Activated CD4-positive, CD25-positive, alpha-beta regulatory T cell treated with anti-CD3 and anti-CD28 coated beads, Interleukin-2, amount 50 U/mL, for 16 hours (primary cell): ENCODE measurements at places on chromosomes 11 and 22.

DNA sequence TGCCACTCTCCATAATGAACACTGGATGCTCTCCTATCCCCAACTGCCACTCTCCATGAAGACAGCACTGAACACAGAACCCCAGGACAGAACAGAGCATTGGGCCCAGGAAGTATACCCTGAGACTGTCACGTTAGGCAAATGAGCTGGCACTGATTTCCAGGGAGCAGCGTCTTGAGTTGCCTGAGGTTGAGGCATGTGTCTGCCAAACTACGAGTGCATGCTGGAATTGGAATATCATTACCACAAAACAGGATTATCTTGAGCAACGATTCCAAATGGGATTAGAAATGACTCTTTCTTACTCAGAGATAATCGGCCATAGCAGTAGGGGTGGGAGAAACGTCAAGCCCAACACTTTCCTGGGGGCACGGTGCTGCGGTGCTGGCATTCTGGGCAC is 39.9 kb downstream of the CLPB start:
- DNase-seq: no peak

DNA sequence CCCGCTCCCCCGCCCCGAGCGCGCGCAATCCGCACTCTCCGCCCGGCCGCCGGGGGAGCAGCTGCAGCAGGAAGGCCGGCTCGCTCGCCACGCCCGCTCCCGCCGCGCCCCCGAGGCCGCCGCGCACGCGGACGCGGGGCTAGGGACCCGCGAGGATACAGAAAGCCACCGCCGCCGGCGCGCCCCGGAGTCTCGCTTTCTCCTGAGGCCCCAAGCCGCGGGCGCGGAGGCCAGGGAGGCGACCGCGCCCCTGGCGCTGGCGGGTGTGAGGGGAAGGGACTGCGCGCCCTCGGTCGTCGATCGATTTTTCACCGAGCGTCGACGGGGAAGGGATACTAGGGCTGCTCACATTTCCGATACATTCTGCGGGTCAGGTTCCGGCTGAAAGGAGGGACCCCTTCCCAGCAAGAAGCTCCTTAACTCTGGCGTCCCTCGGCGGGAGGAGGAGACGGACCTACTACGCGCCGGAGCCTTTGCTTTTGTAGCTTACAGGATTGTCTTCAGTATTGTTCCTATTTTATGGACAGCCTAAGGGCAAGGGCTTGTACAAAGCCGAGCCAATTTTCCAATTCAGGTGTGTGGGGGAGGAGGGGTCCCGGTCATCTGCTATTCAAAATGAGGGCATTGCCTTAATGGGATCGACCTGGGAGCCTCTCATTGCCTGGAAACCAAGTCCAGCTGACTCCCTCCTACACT is 416 bp upstream of the GAB2 start:
- DNase-seq: peak; percentile 48

GRCh38 chr22:38866024-38866398 is 6.0 kb downstream of the CBX6 start:
- DNase-seq: no peak

GRCh38 chr11:6307876-6308275 is 12.4 kb downstream of the CAVIN3 start:
- DNase-seq: no peak

- no peak for DNase-seq
These were observed 18.1 kb downstream of the OR5AS1 start for GRCh38 chr11:56045538-56045937.

DNA sequence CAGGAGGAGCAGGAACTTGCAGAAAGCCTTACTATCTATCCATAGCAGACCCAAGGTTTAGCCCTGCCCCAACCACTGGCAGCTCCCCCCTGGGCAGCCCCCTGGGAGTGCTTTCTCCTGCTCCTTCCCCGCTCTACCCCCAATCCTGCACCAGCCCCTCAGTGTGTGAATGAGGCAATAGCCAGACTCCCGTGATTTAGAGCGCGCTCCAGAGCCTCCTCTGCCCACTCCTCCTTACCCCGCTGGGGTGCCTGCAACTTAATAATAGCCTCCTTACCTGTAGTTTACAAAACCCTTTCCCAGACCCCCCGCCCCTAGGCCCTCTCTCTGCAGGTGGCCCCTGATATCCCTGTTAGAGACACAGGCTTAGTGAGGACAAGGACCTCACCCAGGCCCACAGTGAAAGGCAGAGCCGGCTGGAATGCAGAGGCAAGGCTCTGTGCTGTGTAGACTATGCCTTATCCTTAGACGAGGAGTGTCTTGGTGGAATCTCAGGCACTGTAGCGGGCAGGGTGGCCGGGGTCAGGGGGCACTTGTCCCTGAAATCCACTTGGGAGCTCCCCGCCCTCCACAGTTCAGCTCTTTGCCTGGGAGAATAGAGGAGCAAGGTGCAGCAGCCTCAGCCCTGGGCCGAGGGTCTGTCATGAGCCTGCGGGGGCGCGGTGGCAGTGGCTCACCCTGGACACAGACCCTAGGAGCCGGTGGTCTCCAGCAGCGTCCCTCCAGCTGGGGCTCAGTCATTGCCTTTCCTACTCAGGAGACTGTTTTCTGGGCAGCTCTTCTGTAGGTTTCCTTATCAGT is 4.3 kb upstream of the CARNS1 start:
- no peak for DNase-seq

GRCh38 chr22:44930016-44930710 is 79.6 kb downstream of the PHF21B start:
- DNase-seq: no peak

DNA sequence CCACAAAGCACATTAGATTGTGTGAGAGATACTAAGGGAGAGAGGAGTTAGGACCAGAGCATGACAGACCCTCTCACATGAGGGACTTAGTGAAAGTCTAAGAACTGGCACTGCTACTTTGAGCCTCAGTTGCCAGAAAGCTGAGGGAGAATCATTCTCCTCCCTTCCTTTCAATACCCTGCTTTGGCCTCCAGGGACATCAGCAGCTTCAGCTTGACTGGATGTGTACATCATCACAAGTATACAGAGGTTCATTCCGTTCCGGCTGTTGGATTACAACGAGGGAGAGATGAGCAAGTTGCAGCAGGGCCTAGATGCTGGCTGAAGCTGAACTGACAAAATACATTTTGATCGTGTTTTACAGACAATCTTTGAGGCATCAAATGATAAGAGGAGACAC is 15.7 kb upstream of the ANO5 start:
- DNase-seq: no peak

- no peak for DNase-seq
These were observed 108.4 kb downstream of the BLID start for GRCh38 chr11:122007601-122008071.

DNA sequence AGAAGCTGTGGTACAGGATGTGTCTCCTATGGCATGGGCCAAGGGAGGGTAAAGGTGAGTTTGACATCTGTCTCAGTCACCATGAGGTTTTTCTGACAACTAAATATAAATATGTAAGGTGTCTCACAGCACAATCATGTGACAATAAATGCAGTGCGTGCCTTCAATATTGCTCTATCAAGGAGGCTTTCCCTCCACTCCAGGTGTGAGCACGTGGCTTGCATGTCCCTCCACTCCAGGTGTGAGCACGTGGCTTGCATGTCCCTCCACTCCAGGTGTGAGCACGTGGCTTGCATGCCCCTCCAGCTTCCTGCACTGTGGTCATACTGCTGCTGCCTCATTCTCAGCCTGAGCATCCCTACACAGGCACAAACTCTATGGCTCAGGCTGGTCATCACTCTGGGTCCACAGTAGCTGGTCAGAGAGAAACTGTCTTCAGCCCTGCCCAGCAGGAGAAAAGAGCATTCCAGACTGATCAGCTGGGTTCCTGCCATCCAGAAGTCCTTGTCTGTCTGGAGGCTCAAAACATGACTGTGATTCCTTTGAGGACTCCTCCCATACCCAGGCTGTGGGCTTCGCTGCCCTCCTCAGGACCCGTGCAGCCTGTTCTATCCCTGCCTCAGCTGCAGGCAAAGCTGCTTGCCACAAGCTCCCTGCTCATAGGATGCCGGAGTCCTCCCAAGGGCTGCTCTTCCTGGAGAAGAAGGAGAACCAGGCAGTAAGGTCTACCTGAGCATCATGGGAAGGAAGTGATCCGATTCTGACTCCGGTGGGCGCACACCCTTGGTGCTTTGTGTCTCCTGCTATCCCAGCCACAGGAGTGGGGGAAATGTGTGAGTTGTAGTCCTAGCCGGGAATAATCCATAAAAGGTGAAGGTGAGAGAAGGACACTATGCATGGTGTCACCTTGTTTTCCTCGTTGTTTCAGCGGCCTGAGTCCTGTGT is 33.4 kb upstream of the VPREB1 start:
- no peak for DNase-seq

DNA sequence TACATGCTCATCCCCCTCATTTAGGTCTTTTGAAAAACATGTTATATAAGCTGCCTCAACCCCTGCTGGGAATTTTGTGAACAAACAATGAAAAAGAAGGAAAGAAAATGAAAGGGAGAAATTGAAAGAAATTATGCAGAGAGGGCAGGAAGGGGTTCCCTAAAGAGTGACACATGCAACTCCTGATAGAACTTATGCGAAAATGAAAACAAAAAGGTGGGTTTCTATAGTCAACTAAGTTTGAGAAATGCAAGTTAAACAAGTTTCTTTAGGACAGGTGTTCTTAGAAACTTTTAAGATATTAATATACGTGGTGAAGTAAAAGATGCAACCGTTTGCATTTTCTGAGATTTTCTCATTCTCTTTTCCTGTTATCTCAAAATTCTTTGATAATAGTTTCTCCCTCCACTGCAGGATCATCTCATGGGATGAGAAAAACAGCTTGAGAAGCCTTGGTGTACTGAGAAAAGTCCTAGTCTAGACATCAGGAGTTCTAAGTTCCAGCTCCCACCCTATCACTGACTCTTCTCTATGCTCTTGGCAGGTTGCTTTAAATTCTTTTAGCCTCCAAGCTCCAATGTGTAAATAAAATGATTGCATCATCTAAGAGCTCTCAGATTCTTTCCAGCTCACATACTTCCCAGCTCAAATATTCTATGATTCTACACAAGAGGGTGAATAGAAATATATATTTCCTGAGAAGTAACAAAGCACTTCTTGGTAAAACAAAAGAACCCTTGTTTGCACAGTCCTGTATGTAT is 109.2 kb downstream of the FAM76B start:
- no peak for DNase-seq

- no peak for DNase-seq
These were observed 6.0 kb upstream of the CARD10 start for GRCh38 chr22:37525073-37525745.

DNA sequence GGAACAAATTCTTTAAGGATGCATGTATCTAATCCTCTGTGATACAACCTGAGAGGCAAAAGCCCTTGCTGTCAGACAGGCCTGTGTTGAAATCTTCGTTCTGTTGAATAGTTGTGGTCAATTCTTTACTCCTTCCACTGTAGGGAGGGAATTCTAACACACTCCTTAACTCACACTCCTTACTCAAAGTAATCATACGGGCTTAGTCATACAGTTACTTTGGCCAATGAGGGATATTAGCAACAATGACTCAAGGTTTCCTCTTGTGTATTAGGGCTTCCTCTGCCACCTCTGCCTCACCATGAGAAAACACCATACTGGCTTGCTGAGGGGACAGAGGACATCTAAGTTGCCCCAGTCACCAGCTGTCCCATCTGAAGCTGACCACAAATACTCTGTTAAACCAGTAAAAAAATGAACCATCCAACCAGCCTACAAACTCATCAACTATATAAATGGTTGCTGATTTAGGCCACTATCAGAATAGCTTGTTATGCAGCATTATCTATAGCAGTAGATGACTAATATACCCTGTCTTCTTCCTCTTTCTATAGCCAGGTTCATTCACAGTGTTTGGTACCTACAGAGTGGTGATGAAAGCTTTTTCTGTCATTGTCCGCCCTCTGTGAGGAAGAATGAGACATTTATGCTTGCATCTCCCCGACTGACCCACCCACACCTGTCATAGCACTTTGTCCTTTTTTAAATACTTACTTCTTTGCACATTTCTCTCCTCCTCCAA is 322.8 kb upstream of the SYN3 start:
- no peak for DNase-seq

DNA sequence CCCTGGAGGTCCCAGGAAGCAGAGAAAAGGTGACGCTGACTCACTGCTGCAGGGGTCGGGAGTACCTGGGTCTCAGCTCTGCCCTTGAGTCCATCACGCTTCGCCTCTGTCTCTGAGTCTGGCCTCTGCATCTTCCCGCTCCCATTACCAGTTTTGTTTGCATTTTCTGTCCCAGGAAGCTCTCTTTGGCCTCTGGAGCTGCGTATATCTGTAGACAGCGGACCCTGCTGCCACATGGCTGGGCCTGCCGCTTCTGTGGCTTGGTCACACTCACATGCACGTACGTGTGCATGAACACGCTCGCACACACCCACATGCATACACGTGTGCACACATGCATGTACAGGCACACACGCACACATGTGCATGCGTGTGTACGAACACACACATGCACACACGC is 20.8 kb upstream of the APOBEC3A start:
- DNase-seq: no peak

GRCh38 chr11:3123305-3123704 is 41.8 kb downstream of the OSBPL5 start:
- no peak for DNase-seq

GRCh38 chr11:67457453-67457852 is 2.3 kb downstream of the CABP4 start:
- no peak for DNase-seq

GRCh38 chr22:33817512-33818127 is 102.7 kb downstream of the LARGE1 start:
- DNase-seq: no peak

GRCh38 chr11:95923439-95923727 is 524 bp downstream of the MTMR2 start:
- DNase-seq: no peak

DNA sequence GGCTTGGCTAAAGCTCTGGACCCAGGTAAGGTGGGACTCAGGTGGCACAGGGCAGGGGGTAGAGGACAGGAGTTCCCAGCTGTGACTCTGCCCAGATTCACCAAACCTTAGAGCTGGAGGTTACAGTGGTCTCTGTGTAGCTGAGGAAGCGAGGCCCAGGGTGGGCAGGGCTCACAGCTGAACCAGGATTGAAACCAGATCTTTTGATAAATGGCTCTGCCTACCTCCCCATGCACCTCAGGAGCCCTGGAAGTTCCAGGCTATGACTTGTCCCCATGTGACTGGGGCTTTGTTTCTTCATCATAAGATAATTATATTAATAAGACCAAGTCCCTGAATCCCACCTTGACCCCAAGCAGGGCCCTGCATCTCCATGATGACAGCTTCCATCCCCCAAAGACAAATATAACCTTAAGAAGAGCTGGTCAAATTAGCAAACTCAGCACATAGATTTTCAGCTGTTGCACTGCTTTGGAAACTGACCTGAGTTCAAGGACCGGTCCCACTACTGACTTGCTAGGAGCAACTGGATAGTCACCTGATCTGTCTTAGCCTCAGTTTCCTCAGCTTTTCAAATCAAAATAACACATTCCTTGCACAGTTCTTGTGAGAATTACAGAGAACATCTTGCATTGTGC is 21.3 kb upstream of the TSKU start:
- no peak for DNase-seq

- no peak for DNase-seq
These were observed 38.7 kb downstream of the CD82 start for GRCh38 chr11:44604171-44604581.

GRCh38 chr11:69353696-69354544 is 60.0 kb downstream of the MYEOV start:
- DNase-seq: no peak

GRCh38 chr22:24497841-24498258 is 2.7 kb downstream of the UPB1 start:
- no peak for DNase-seq
